Left renal cortex interstitium (tissue), 4 donors: ENCODE measurements at places on chromosomes 7 and 10. TPM values are rescaled to one million over a fixed set of nuclear protein-coding genes. Genes with fewer than 3 reads are reported as not detected.

The RAB19 gene
- polyA plus RNA-seq: 4.2 TPM

The PITRM1 gene
- polyA plus RNA-seq: 61.8 TPM

The SEMA3C gene
- polyA plus RNA-seq: 35.4 TPM

The TAS2R41 gene
- not detected for polyA plus RNA-seq

The FEZF1 gene
- polyA plus RNA-seq: not detected

The KIAA1217 gene
- 95.8 TPM for polyA plus RNA-seq

The PTPRZ1 gene
- 3.2 TPM for polyA plus RNA-seq

The FXYD4 gene
- polyA plus RNA-seq: 0.52 TPM

The TAC1 gene
- polyA plus RNA-seq: 0.83 TPM

The MRLN gene
- polyA plus RNA-seq: 0.44 TPM

The PPP1R17 gene
- polyA plus RNA-seq: not detected

The CHAT gene
- not detected for polyA plus RNA-seq

GRCh38 chr10:78772986-78773530 is 295.7 kb upstream of the ZMIZ1 start:
- DNase-seq: no peak

- no peak for DNase-seq
These were observed 462.5 kb upstream of the IGFBP3 start for GRCh38 chr7:46383605-46384004.

DNA sequence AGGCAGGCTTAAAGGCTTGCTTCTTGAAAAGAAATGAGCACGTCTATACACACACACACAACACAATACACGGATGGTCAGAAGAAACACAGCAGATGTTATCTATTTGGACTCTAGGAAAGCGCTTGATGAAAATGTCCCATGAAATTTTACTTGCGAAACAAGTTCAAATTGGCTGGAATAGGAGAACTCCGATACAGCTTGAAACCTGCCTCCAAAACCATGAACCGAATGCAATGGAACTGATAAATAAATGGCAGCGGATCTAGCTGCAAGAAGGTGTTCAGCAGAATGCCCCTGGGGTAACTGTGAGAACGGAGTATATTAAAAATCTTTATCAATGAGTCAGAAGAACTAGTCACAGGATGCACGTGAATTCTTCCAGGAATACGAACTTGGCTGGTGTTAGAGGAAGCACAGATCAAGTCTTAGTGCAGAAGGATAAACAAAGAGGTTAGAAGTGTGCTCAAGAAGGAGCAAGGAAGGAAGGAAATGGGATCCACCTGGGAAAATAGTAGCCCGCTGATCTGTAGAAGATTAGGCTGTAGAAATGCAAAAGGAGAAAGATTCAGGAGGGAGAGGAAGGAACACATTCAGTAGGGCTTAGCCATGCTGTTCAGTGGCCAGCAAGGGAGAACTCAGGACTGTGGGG is 142.0 kb upstream of the PRKCQ start:
- DNase-seq: no peak

GRCh38 chr10:43002596-43002995 is 74.3 kb upstream of the RET start:
- DNase-seq: no peak

GRCh38 chr10:10676972-10677371 is 340.7 kb upstream of the CELF2 start:
- peak; percentile 50 for DNase-seq

- DNase-seq: no peak
These were observed 1.8 kb downstream of the MLXIPL start for GRCh38 chr7:73622527-73622908.

DNA sequence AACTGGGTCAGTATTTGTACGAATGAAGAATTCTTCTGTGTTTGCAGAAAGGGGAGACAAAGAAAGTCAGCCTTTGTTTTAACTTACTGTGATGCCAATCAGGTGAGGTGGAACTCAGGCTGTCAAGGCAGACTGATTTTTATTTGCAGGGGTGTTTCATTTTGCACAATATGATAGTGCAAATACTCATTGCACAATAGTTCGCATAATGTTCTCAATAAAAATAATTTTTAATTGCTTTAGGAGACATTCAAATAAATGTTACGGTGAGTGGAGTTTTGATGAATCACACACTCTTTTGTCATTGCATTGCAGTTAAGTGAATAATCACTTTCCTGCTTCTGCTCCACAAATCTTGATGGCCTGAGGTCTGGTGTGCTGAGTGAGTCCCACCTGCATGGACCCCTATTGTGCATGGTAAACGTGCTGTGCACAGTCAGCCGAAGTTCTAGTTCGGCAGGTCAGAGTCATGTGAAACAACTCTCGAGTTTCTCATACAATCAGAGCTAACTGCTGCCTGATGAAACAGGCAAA is 141.3 kb upstream of the FZD8 start:
- no peak for DNase-seq

DNA sequence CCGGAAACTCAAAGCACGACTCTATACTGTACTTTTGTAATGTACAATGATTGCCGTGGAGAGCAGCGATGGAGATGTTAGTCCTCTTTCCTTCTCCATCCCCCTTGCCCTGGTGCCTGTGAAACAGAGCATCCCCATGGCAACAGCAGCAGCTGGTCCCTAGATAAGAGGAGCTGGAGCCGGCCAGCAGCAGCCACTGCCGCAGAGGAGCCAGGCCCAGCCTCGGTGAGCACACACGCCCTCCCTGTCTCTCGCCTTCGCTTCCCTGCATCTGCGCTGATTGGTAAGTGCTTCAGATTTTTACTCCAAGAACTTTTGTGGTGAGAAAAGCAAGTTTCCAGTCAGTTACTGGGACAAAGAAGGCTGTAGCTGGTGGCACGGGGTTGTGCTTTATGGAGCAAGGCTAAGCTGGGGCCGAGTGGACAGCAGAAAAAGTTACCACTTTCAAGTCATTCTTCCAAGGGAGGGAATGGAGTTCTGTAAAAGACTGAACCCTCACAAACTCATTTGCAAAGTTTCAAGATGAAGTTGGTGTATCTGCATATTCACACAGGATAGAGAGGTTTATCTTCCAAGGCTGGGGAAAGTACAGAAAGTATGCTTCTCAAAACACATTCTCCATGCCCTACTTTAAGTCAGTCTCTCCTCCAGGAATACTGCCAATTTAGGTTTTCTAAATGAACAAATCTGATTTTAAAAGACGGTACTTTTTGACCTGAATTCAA is at the start of gene PPP1R17:
Gene PPP1R17 (plus strand): TSS at position 192 of the 725 bp plus-strand sequence. CDS start 5,227 bp downstream, outside the sequence.
- no peak for DNase-seq

- DNase-seq: no peak
These were observed 22.5 kb downstream of the TMEM72 start for GRCh38 chr10:44933451-44934321.

GRCh38 chr7:100090527-100091410 is 2.0 kb downstream of the COPS6 start:
- no peak for DNase-seq

- DNase-seq: no peak
These were observed 7.6 kb upstream of the ENTPD1 start for GRCh38 chr10:95748349-95748748.

DNA sequence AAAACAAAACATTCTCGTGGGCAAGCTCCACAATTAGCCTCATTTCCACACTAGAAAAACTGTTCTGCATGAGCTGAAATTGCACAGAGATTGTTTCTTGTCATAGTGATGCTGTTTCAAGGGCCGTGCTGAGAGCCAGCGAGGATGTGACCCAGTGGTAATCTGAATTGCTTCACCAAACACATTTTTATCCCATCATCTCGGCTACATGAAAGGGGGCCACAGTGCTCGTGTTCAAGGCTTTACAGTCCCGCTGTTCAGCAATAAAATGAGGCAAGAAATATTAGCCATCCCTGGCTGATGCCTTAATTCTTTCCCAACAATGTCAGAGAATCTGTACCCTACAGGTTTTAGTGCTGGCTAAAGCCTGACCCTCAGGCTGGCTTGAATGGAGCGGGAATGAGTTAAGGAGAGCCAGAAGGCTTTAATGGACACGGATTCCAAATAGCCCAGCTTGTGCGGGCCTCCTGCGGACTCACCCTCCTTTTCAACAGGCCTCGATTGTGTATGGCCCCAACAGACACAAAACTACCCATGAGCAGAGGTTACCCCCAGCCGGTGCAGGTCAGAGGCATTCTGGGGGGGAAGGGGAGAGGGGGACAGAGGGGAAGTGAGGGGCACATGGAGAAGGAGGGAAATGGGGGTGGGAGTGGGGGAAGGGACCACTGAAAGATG is 2.0 kb upstream of the GDF10 start:
- DNase-seq: no peak

DNA sequence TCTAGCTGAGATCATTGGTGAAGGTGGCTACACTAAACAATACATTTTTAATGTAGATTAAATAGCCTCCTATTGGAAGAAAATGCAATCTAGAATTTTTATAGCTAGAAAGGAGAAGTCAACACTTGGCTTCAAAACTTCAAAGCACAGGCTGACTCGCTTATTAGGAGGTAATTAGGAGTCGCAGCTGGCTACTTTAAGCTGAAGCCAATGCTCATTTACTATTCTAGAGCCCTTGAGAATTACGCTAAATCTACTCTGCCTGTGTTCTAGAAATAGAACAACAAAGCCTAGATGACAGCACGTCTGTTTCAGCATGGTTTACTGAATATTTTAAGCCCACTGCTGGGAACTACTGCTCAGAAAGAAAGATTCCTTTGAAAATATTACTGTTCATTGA is 101.6 kb upstream of the EEPD1 start:
- no peak for DNase-seq

GRCh38 chr7:74379938-74380337 is 73.8 kb upstream of the GTF2IRD1 start:
- no peak for DNase-seq

GRCh38 chr7:158863611-158864506 is 7.5 kb downstream of the DYNC2I1 start:
- DNase-seq: peak; percentile 55

GRCh38 chr7:115526278-115526677 is 504.3 kb downstream of the TFEC start:
- DNase-seq: no peak

GRCh38 chr7:39904077-39904486 is 46.0 kb upstream of the CDK13 start:
- no peak for DNase-seq

- DNase-seq: no peak
These were observed 884.1 kb upstream of the LRRTM3 start for GRCh38 chr10:66041771-66042170.

DNA sequence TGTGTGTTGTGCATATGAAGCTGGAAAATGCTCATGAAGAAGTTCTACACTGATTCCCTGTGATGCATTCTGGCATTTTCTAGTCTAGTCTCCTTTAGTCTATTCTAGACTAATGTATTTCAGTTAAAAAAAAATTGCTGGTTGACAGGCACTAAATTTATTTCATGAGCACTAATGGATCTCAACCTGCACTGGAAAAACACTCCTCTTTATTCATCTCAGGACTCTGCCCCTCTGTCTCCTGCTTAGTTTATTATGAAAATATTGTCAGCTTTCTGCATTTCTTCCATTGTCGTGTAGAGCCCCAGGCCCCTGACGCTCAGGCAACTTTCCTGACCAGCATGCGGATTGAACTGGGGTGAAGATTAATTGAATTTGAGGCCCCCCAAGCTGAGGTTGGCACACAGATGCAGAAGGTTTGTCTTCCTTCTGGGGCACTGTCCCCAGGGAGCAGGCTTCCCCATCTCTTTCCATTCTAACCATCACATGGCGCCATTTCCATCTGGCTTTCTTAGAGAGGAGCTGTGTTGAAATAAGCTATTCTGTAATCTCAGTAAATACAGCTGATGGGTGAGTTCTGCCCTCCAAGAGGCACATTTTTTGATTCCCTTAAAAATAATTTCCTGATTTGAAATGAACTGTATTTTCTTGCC is 128.7 kb downstream of the INSYN2A start:
- DNase-seq: no peak

DNA sequence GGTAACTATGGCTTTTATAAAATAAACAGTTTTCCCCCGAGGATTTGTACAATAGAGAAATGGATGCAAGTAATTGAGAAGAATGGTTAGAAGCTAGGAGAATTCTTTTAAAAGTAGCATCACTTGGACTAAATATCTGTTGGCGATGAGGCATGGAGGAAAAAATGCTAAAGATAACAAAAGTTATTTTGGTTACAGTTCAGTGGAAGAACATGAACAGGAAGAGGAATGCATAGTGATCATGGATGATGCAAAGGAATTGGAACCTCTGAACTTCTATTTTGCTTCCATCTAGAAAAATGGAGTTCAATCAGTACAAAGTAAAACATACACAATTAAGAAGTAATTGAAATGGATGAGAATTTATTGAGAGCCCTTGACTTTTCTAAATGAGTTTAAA is 32.9 kb downstream of the ENTPD1 start:
- DNase-seq: no peak

GRCh38 chr7:490461-491291 is 29.0 kb downstream of the PDGFA start:
- no peak for DNase-seq

GRCh38 chr7:104895522-104896236 is 118.3 kb upstream of the KMT2E start:
- no peak for DNase-seq

- DNase-seq: no peak
These were observed 78.6 kb upstream of the ARMC3 start for GRCh38 chr10:22849077-22849805.

- no peak for DNase-seq
These were observed 42.2 kb upstream of the MXI1 start for GRCh38 chr10:110165239-110165638.

DNA sequence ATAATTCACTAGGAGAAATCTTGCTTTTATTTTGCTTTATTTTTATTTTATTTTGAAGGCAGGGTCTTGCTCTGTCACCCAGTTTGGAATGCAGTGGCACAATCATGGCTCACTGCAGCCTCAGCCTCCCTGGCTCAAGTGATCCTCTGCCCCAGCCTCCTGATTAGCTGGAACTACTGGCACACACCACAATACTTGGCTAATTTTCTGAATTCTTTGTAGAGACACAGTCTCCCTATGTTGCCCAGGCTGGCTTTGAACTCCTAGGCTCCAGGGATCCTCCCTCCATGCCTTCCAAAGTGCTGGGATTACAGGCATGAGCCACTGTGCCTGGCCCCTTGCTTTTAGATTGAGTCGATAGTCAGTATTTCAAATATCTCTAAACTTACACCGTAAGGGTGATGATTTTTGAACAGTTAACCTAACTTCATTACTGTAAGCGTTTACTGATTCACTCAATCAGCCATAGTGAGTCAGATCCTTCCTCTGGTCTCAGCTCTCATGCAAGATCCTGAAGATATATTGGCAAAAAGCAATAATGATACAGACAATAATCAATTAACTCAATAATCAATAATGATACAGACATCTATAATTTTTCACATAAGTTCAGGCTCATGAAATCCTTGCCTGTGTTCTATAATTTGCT is 239.5 kb downstream of the KIAA1217 start:
- DNase-seq: no peak

DNA sequence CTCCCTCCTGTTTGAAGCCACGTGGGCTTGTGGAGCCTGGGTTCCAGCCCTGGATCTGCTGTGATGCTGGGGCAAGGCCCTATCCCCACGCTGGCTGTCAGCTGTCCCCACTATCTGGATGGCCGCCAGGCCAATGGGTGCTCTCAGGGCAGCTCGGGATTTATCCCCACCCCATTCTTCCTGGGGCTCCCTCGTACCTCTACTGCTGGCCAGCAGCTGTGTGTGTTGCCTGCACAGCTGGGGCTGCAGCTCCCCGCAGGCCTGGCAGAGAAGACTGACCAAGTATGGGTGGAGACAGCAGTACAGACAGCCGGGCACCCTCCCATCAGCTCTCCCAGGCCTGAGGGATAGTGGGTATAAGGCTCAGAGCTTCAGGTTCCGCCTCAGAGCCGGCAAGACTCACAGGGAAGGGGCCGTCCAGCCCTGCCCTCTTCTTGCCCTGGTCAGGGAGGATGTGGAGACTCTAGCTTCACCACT is 13.6 kb downstream of the CLIP2 start:
- no peak for DNase-seq

- no peak for DNase-seq
These were observed 83.1 kb upstream of the HABP2 start for GRCh38 chr10:113469796-113470195.
